ENCODE measurements at places on chromosomes 13 and 19. TPM values are rescaled to one million over a fixed set of nuclear protein-coding genes. Genes with fewer than 3 reads are reported as not detected.
A peak's percentile ranks its signal among the peaks of the same experiment; 100 is the strongest.

The TNNT1 gene
- not detected for total RNA-seq

The CEACAM19 gene
- total RNA-seq = 1.2 TPM

The CEACAM21 gene
- total RNA-seq = not detected

The KCNN4 gene
- 6.5 TPM for total RNA-seq

DNA sequence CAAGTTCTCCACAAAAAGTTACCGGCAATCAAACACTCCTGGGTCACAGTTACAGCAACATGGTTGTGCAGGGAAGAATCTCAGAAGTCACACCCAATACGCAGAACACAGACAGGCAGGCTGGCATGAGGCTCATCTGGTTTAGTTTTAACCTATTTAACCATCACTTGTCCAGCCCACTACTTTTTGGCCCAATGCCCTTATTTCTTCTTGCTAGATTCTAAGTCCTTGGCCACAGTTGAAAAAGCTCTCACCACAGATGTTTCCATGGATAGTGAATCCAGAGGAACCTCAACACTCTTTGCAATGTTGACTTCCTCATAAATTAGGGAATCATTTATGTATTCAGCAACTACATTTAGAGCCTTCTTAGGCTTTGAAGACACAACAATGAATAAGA, 50.7 kb upstream of the FNDC3A start:
- H3K4me3 ChIP-seq = no peak overlapping the region
- DNase-seq = no peak
- H3K27ac ChIP-seq = no peak overlapping the region
- no peaks in the 10 kb centered on the region for H3K4me1 ChIP-seq

- no peak overlapping the region for H3K27ac ChIP-seq
- H3K4me1 ChIP-seq = no peaks in the 10 kb centered on the region
- no peaks in the 10 kb centered on the region for H3K27me3 ChIP-seq
- no peak overlapping the region for H3K4me3 ChIP-seq
Observed at GRCh38 chr13:95703576-95703975, 26.6 kb downstream of the DNAJC3 start.

DNA sequence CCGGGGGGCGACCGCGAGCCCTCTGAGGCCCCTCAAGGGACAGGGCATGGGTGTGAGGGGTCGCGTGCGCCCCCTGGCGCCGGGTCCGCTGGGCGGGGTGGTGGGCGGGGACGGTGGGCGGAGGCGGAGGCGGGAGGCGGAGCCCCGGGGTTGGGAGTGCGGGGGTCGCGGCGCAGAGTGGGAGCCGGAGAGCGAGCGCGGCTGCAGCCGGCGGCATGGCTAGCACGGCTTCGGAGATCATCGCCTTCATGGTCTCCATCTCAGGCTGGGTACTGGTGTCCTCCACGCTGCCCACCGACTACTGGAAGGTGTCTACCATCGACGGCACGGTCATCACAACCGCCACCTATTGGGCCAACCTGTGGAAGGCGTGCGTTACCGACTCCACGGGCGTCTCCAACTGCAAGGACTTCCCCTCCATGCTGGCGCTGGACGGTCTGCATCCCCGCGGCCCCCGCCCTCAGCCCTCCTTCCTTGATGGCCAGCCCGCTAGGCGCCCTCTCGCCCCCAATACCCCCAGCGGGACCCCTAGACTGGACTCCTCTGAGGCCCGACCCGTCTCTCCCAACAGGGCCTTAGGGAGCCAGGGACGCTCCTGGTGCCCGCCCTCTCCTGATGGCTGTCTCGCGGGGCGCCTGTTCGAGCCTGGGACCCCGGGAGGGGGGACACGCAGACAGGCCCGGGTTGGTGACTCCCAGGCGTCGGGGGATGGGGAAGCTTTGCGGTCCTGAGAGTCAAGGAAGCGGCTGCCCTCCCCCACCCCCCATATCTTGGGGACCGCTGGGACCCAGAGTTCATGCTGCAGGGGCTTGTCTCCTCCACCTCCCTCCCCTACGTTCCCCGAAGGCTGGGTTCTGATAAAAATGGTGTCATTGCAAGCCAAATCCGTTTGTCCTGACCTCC, at the start of gene CLDN10:
Gene CLDN10 (plus strand): TSS at position 182 of the 903 bp plus-strand sequence. CDS start 34 bp downstream, at position 216.
- H3K4me1 ChIP-seq = peaks cover 3% of the 10 kb centered on the region
- H3K27me3 ChIP-seq = peaks cover 88% of the 10 kb centered on the region
- DNase-seq = peak; percentile 62
- H3K27ac ChIP-seq = no peak within 1 kb of the TSS
- no peak within 1 kb of the TSS for H3K4me3 ChIP-seq
- H3K36me3 ChIP-seq = no peaks in the 10 kb centered on the region

GRCh38 chr19:4691373-4691772, 21.2 kb upstream of the MYDGF start:
- DNase-seq = no peak
- peaks cover 17% of the 10 kb centered on the region for H3K4me1 ChIP-seq
- no peaks in the 10 kb centered on the region for H3K27me3 ChIP-seq
- peaks cover 81% of the 10 kb centered on the region for H3K36me3 ChIP-seq
- H3K4me3 ChIP-seq = no peak overlapping the region
- H3K27ac ChIP-seq = no peak overlapping the region

DNA sequence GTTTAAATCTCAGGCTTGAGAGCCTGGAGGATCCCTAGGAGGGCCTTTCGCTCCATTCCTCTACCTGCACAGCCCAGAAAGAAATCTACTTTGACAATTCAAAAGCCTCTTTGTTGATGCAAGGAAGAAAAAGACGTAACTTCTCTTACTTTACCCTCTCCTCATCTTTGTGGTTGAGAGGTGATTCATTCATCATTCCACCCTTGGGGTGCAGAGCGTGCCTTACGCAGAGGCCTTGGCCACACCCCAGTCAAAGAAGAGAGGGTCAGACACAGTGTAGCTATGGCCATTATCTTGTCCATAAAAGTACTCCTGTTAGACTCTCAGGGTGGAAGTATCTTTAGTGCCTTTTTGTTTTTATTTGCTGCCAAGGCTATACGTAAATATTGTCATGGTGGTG, 184.0 kb downstream of the IRS2 start:
- H3K27me3 ChIP-seq = no peaks in the 10 kb centered on the region
- H3K4me1 ChIP-seq = no peaks in the 10 kb centered on the region
- no peak overlapping the region for H3K4me3 ChIP-seq
- no peak overlapping the region for H3K27ac ChIP-seq
- no peak for DNase-seq
